ENCODE measurements at places on chromosomes 3 and 15.

- no peak for DNase-seq
These were observed 33.6 kb downstream of the KIF15 start for GRCh38 chr3:44795197-44795596.

GRCh38 chr3:9870978-9871377 lies 9.1 kb downstream of the CIDEC start:
- DNase-seq, result no peak

DNA sequence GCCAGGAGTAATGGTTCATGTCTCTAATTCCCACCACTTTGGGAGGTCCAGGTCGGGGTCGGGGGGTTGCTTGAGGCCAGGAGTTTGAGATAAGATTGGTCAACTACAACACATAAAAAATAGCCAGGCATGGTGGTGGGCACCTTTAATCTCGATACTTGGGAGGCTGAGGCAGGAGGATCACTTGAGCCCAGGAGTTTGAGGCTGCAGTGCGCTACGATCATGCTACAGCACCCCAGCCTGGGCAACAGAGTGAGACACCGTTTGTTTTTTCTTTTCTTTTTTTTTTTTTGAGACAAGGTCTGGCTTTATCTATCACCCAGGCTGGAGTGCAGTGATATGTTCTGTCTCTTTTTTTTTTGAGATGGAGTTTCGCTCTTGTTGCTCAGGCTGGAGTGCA lies 1.3 kb upstream of the VPS33B start:
- no peak for DNase-seq

GRCh38 chr3:100966807-100967206 lies 26.4 kb downstream of the ABI3BP start:
- DNase-seq, result no peak

DNA sequence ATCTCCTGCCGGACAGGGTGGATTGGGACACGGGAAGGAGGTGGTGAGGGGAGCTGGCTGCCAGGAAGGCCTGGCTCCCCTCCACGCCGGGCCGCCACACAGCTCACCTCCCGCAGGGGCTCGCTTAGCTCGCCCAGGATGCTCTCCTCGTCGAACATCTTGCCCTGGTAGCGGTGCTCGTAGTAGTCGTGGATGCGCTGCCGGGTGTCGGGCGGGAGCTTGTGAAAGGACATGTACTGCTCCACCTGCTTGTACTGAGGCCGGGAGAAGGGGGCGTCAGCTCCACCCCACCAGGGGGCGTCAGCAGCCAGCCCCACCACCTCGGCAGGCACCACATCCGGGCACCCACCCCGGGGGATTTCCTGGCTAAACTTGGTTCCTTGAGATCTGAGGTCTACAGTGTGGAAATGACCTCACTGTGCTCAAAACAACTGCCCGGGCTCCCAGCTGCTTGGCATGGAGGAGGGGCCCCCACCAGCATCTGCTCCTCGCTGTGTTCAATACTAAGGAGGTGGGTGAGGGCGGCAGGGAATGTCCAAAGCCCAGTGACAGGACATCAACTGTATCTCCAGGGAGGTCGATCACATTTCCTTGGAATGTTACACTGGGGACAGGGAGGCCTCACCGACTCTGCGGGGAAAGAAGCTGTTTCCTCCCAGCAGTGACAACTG lies 43.4 kb downstream of the HCN4 start:
- DNase-seq, result peak; percentile 27

- DNase-seq, result peak; percentile 65
These were observed 11.9 kb downstream of the GTPBP8 start for GRCh38 chr3:113002679-113003078.

DNA sequence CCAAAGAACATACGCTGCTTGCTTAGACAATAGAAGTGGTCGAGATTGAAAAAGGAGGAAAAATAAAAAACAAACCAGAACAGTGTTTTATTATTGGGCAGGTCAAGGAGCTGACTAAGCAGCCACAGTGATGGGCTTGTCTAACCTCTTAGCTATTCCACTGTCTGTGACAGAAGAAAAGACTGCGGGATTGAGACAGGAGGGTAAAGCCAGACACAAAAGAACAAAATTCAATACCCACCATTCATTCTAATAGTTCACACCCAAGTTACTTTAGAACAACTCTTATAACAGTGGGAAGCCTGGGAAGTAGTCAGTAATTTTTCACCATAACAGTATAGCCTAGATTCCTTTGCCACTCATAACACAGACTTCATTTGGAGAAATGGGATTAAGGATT lies 435.4 kb downstream of the MFSD1 start:
- no peak for DNase-seq

DNA sequence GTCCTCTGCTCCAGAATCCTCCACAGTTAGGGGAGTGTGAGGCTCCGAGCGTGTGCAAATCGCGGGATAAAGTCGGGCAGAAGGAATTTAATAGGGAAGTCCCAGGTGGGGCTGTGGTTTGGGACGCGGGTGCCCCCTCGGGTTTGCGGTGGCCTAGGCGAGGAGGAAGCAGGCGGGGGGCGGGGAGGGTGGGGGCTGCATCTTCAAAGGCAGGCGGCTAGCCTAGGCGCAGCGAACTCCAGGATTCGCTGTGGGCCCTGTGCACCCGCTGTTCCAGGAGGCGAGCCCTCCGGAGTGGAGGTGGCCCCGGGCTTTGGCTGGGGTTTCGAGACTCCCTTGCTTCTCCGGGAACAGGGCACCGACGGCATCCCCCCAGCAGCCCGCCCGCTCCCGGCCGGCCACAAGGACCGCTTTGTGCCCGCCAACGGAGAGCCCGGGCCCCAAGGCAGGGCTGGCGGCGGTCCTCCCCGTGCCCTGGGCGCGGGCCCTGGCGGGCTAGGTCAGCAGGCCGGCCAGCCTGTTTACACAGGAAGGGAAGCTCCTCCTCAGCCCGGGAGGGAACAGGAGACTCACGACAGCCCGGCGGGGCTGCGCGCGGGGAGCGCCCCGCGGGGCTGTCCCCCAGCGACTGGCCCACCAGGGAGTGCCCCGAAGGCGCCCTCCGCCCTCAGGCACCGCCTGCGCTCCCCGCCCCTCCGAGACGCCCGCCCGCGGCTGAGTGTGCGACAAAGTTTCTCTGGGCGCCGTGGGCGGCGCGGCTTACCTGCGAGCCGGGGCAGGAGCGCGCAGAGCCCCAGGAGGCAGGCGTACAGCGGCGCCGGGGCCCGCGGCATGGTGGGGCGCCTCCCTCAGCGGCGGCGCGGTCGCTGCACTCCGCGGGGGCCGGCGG lies 753 bp downstream of the ITGB5 start:
- peak; percentile 32 for DNase-seq

DNA sequence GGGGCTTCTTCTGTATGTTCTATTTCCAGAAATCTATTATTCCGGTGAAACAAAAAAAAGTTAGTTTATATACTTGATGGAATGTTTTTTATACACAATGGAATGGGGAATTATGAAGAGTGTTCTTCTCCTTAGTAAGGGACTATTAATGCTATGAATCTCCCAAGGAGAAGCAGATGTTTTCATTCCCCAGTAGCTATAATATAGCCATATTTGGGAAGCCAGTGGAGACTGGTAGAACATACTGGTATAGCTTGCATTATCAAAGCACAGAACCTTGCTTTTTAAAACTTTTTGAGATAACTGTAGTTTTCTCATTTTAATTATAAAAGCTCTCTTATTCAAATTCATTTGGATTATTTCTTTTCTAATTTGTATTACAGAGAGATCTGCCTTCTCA lies 38.3 kb downstream of the ADGRG7 start:
- DNase-seq, result no peak

DNA sequence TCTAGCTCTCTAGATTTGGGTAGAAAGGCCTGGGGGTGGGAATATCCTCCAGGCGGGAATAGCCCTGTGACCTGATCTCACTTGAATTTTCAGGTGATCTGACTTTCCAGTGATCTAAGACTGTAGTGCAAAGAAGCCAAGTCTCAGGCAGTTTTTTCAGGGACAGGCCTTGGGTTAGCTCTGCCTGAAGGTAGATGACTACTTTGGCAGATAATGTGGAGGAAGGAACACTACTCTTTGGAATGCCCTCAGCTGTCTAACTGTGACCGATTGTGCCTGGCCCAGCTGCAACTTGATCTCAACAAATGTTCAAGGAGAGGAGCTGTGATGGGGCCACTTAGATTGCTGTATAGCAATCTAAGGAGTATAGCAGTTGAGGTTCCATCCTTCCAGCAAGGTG lies 193.7 kb downstream of the TCF12 start:
- DNase-seq, result no peak

DNA sequence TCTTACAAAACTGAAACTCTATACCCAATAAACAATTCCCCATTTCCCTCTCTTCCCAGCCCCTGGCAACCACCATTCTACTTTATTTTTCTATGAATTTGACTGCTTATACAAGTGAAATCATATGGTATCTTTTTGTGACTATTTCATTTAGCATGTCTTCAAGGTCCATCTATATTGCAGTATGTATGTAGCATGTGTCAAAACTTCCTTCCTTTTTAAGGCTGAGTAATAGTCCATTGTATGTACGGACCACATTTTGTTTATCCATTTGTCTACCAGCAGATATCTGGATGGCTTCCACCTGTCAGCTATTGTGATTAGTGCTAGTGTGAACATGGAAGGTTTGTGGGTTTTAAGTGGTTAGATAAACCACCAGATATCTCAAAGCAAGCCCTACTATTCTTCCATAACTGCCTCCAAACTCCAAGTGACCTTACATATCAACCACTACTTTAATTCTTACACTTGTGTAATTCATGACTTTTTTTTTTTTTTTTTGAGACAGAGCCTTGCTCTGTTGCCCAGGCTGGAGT lies 134.7 kb downstream of the TMCC1 start:
- DNase-seq, result no peak

DNA sequence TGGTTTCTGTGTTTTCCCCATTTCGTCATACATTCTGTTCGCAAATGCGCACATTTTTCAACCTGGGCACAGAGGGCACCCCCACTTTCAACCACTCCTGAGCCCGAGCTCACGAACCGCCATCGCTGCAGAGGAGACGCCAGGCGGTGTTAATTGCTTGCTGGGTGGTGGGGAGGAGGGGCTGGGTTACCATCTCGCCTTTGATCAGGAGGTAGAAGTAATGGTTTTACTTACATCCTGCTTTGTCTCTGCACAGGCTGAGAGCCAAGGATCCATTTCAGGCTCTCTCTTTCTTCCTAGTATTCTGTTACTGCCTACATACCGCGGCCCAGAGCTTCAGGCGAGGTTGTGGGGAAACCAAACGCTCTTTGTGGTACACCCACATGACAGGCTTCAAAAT lies 177.3 kb upstream of the WNT5A start:
- peak; percentile 35 for DNase-seq

DNA sequence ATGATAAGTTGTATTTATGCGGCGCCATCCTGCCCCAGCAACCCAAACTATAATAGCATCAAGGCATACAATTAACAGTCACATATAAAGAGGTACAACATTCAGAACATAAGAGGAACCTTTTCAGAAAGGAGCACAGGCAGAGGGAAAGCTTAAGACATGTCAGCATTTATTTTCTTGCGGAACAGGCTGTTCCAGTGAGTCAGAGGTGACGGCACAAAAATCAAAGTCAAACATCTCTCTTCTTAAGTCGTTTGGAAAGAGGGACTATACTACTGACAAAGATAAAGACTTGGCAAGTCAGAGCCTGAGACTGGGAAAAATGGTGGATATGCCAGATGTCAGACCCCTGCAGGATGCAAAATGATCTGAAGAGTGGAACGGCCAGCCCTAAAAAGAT lies 128.4 kb downstream of the CTNNB1 start:
- DNase-seq, result no peak

DNA sequence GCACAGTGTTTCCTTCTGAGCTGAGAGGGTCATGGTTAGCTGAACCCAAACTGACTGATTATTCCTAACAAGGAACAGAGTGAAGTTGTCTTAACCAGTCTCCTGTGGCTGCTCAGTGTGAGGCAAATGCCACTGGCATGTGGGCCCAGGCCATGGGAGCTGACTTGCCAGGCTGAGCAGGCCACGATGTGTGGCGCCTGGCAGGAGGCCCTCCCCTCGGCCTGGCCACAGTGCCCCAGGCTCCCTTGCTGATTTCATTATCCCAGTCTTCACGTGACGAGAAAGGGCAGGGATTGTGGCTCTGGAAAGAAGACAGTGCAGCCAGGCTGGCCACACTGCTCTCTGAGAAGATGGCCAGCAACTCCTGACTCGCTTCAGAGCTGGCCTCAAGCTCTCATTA lies 58.8 kb downstream of the SLCO2A1 start:
- no peak for DNase-seq

- no peak for DNase-seq
These were observed 28.1 kb upstream of the CNBP start for GRCh38 chr3:129211772-129212171.

DNA sequence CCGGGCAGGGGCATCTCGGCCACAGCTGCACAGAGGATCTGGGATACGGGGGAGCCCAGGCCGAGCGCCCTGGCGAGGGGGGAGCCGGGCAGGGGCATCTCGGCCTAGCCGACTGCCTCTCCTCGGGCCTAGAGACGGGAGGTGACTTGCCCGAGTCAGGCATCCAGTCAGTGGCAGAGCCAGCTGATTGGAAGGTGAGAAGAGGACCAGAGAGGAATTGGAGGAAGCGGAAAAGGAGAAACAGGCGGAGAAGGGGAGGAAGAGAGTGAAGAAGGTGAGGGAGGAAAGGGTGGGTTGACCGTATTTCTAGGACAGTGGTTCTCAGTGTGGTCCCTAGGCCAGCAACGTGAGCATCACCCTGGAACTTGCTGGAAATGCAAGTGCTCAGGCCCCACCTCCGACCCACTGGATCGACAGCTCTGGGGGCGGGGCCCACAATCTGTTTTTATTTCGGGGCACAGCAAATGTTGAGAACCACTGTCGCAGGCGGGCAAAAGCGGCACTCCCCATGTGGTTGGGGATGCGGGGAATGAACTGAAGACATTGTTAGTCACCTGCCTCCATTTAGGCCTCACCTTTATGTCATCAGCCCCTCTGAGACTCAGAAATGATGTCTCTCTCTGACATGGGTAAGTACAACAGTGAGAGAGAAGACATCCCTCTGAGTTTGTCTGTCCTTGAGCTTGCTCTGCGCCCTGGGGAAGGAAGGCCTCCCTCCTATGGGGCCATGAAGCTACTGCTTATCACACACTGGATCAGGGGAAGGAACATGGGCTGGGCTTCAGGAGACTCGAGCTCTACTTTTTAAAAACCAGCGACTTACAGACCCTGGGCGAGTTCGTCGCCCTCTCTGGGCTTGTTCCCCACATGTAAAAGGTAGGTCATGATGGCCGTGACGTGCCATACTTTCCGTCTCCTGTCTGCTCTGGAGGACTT lies 1.0 kb upstream of the MELTF start:
- DNase-seq, result no peak

Data from activated naive CD4-positive, alpha-beta T cell treated with anti-CD3 and anti-CD28 coated beads, Interleukin-2, amount 10 ng/mL, durations not matched to agents 7 days and 5 days (primary cell).